ENCODE measurements at places on chromosomes 11 and 22.
A peak's percentile ranks its signal among the peaks of the same experiment; 100 is the strongest.

DNA sequence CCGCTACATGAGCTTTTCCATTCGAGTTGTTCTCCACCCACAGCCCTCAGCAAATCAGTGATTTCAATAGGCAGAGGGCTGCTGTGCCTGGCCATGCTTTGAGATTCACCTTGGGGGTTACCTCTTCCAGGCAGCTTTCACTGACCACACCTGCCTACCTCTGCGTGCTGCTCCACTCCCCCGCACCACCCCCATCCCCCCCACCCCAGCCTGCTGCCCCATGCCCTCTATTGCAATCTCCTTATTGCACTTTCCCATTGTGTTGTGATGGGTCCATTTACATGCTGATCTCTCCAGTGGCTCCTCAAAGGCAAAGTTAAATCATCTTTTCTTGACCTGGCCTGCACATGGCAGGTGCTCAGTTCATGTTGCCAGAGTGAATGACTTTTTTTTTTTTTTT, 18.0 kb upstream of the POLA2 start:
- no peak for DNase-seq

DNA sequence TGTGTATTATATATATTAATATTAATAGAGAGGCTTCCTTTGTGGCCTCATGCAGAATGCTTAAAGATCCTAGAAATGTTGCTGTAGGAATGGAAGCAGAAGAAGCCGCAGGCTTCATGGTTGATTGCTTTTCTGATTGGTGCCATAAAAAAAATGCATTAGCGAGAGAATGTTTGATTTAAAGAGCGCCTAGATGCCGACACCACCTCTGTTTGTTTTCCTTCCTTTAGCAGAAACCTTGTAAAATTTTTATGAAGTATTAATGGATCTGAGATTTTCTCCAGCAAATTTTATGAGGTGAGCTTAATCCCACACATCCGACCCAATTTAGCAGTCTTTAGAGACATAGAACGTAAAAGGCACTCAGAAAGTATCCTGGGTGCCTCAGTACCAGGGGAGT, 587.5 kb downstream of the NTM start:
- DNase-seq: no peak

GRCh38 chr11:17498058-17498457, 21.4 kb upstream of the ABCC8 start:
- no peak for DNase-seq

GRCh38 chr11:12433571-12434324, 56.4 kb downstream of the PARVA start:
- no peak for DNase-seq

GRCh38 chr11:57568330-57568766, 876 bp upstream of the UBE2L6 start:
- DNase-seq: peak; percentile 66

Data from stimulated activated CD4-positive, alpha-beta T cell treated with anti-CD3 and anti-CD28 coated beads, Interleukin-1b, Interleukin-23, amount 100 ng/mL, for 1 hour (primary cell).